Endothelial cell (in vitro differentiated cells): ENCODE measurements at places on chromosomes 2 and 18.
A peak's percentile ranks its signal among the peaks of the same experiment; 100 is the strongest.

- DNase-seq: no peak
Observed at GRCh38 chr2:221323513-221323912, 248.6 kb downstream of the EPHA4 start.

- DNase-seq: no peak
Observed at GRCh38 chr2:118865106-118865505, 17.7 kb upstream of the EN1 start.

GRCh38 chr18:39344487-39344886, 1778.9 kb upstream of the CELF4 start:
- no peak for DNase-seq

- no peak for DNase-seq
Observed at GRCh38 chr2:236657801-236658200, 88.2 kb downstream of the ACKR3 start.

GRCh38 chr2:1586251-1586922, 157.9 kb downstream of the PXDN start:
- no peak for DNase-seq

GRCh38 chr2:41413813-41414485, 633.9 kb upstream of the PKDCC start:
- DNase-seq: no peak

DNA sequence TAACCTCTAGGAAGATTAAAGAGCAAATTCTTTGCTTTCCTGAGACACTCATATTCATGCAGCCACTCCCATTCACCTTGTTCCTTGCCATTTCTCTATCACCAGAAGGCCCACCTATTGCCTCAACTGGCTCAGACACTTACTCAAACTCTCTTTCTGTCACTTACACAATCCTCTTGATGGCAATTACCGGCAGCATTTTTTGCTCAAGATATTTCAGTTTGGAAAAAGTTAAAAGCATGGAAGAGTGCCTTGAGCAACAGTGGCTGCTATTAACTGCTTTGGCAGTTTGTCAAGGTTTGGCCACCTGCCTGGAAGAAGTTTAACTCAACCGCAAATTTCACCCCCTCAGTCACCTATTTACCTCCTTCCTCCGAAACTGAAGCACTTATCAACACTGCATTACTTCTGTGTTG, 1104.0 kb upstream of the PIK3C3 start:
- DNase-seq: no peak

DNA sequence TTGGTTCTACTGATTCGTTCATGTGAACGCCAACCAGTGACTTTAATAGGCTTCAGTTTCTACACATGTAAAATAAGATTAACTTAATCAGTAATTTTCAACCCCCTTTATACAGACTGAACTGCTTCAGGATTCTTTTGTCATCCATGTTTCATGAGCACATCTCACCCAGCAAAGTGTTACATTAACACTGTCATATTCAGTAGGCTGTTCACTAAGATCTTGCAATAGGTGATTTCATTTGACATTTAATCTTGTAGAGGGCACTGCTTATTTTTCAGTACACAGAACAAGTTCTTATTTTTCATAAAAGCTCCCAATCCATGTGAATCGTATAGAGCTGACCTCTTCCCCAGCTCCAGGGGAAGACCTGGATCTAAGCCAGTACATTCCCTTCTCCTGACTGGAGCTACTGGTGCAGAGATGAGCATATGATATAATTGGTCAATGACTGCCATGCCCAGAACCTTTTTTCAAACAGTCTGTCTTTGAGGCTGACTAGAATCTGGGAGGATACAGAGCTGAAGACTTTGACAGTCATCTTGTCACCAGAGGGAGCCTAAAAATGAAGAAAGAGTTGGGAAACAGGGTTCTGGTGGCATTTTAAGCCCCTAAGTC, 72.2 kb upstream of the CHRNA1 start:
- no peak for DNase-seq

DNA sequence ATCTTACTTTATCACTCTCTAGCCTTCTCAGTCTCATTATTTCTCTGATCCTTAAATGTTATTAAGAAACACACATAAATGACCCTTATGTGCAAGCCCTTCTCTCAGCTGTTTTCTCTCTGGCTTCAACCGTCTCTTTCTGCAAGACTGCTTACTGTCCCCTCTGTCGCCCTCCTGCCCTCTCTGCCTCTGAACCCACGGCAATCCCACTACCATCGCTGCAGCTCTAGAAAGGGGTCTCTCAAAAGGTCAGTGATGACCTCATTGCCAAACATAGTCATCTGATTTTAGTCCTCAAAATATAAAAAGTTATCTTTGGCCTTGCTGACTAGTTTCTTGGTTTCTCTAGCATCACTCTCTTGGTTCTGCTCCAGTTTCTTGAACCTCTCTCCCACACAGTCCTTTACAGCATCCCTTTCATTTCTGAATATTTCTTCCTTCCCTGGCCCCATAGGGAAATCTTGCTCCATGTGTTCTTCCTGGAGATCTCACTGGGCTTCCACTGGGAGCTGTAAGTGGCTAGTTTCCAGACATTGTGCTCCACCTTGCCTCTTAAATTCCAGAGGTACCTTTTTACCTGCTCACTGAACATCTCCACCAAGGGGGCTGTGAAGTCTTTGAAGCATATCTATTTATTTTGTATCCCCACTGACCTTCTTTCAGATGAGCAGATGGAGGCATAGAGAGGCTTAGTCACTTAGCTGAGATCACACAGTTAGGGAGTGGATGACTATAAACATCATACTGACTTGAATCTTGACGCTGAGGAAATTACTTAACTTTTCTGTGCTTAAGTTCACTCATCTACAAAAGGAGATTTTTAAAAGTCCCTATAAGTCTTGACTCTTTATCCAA, 96.2 kb downstream of the PDE1A start:
- no peak for DNase-seq

DNA sequence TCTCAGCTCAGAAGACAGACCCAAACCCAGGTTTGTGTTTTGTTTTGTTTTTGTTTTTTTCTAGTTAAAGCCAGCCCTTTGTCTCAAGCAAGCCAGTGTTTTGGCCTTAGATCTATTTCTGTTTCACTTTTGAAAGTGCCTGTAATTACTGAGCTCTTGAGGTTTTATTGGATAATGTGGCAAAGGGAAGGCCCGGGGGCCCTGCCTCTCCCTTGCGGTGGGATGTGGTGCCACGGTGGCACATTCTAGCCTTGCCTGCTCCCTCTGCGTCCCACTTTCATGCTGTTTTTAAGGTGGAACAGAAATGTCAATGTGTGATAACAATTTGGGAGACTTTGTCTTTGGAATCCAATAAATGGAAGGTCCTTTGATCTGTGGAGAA, 2.5 kb downstream of the HPCAL1 start:
- DNase-seq: no peak

DNA sequence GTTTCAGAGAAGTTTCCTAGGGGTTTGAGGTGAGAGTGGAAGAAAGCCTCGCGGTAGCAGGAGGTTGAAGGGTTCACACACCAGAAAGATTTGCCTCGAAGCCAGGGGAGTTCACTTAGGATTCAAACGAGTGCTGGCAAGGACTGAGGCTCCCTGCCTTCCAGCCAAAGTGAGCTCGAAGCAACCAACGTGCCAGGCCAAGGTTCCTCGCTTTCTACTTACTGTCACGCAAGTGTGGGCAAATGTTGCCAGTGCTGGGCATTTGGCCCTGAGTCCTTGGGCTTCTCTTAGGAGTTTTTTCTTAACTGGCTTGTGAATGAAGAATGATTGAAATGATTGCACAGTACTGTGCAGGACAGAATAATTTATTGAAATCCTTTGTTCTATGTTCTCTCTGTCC, 53.6 kb downstream of the TMEM178A start:
- DNase-seq: no peak

DNA sequence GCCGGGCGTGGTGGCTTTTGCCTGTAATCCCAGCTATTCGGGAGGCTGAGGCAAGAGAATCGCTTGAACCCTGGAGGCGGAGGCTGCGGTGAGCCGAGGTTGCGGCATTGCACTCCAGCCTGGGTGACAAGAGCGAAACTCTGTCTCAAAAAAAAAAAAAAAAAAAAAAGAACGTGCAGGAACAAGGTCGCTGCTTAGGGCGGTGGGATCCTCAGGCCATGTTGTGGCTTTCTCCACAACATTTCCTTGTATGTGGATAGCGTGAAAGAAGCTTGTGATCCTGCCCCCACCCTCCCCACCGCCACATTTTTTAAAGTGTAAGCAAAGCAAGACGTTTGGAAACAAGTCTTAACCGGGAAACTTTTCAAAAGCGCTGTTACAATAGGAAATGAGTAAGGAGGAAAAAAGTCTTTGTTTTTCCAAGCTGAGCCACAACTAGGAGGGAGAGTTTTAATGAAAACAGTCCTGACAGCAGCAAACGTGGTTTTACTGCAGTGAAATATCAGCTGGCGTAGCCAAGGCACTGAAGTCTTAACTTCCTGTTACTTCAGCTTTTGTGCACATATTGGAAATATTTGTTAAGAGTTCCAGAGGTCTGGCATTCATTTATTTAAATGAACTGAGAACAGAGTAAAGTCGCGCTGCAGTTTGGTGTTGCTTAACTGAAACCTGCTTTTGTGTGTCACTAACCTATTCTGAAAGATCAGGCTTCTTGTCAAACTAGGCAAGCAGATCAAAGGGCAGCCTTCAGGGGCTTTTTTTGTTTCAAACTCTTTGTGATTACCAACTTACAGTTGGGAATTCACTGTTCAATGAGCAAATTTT, 3.8 kb downstream of the TGIF1 start:
- peak; percentile 27 for DNase-seq

- no peak for DNase-seq
Observed at GRCh38 chr2:172430678-172431077, 3.3 kb downstream of the ITGA6 start.

DNA sequence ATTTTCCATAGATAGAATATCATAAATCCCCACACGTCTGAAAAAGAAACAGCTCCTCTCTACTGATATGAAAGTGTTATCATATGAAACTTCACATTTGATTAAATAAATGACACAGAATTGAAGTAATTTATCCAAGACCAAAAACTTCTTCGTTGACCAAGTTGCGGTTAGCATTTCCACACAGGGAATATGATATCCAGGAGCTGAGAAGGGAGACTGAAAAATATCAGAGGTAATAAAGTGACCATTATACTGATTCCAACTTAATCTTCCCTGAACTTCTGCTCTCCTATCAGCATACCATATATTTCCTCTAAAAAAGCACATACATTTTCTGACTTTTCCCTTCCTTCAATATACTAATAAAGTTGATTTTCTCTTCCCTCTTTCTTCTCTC, 356.2 kb upstream of the CHST9 start:
- no peak for DNase-seq

DNA sequence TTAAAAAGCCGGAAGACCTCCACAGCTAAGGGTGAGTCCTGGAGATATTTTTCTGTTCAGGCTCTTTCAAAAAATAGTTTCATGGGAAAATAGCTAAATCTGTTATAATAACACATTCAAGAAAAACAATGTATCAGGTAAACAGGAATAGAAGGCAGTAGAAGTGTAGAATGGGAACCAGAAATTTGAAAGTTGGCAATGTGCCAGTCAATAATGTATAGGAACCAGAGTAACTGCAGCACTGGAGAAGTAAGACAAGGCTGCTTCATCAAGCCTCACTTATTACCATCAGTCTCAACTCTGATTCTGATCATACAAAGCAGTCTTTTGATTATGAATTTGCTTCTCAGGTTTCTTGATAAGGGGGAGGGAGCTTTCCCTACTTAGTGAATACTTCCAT, 81.4 kb upstream of the VRK2 start:
- DNase-seq: no peak

DNA sequence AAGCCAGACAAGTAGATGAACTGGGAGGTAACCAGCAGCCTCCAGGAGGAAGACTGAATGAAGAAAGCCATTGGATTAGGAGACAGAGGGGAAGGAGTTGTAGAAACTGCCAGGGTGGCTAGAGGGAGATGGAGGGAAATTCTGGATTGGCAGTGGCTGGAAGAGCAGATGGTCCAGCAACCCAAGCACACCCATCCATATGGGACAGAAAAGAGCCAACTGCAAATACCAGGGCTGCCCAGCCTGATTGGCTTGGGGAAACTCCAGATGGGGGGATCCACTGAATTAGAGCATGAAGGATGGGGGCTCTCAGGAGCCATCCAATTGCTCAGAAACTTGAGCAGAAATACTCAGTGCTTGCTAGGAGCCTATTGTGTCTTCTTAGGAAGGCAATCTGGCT, 173.5 kb upstream of the EPB41L3 start:
- no peak for DNase-seq

DNA sequence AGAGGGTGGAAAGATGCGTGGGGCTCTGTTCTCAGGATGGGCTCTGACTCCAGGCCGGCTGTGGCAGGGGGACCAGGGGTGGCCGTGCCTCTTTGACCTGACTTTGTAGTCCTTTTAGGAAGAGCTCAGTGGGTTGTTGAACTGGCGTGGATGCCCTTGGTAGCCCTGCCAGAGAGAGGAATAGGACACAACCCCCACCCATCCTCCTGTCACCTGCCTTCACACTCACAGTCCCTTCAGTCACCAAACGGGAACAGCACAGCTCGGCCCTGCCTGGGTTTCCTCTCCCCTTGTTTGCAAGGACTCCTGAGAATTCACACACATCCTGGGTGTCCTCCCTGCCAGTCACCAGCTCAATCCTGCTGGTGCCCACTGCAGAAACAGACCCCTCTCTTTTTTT, 20.1 kb upstream of the MRPL33 start:
- no peak for DNase-seq

DNA sequence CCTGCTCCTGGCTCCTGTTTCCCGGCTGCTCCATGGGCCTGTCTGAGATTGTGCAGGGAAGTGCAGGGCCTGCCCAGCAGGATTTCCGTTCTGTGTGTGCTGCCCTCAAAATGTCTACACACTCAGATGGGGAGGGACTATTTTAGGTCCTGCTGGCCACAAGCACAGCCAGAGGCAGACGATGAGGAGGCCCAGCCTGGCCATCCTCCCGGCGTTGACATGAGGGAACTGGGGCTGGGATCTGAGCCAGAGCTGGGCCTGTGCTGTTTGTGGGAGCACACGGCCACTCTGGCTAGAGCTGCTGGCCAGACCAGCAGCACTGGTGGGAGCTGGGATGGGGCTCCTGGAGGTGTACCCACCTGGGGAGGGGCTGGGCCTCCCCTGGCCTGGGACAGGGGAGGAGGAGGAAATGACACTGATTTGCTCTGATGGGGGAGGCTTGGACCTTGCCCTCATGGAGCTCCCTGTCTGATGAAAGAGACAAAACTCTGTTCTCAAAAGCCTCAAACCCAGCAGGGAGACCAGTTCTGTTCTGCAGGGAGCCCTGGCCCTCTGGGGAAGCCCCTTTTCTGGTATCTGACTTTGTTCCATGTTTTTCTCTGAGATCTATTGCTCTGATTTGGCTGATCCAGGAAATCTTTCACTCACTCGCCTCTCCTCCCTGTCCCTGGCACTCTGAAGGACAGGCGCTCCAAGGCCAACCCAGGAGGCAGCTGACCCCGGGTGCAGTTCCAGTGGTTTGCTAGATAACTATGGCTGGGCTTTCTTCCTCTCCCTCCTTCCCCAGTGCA, 161.8 kb downstream of the DYSF start:
- no peak for DNase-seq

- no peak for DNase-seq
Observed at GRCh38 chr2:43073401-43073825, 153.0 kb downstream of the ZFP36L2 start.

- DNase-seq: no peak
Observed at GRCh38 chr2:146366276-146366675, 1478.6 kb upstream of the ACVR2A start.

- DNase-seq: no peak
Observed at GRCh38 chr2:144404586-144405314, 115.2 kb downstream of the ZEB2 start.
